Right renal cortex interstitium (tissue), 3 donors: ENCODE measurements at places on chromosomes 3 and 15. TPM values are rescaled to one million over a fixed set of nuclear protein-coding genes. Genes with fewer than 3 reads are reported as not detected.

GRCh38 chr3:42662813-42663535 is 9.5 kb downstream of the ZBTB47 start:
- no peak for DNase-seq

DNA sequence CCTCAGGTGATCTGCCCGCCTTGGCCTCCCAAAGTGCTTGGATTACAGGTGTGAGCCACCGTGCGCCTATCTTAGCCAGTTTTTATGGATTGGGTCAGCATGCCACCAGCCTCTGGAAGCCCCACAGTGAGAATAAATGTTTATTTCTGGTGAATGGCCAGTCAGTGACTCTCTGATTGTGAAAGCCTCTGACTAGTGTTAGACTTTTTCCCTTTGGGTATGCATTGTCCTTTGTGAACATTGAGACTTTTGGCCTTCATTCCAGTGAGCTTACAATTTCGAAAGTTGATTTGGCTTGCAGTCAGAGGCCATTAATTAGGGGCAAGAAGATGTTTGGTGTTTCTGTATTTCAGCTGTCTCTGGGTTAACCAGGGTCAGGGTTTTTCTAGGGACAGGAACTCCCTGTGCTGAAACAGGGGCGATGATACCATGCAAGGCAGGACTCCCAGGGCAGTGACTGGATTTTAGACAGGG is 274.5 kb upstream of the C2CD4B start:
- DNase-seq: no peak

- DNase-seq: no peak
Measured at GRCh38 chr3:87136066-87136596, 91.0 kb upstream of the CHMP2B start.

PIGZ gene
- polyA plus RNA-seq: 0.79 TPM

DPPA4 gene
- polyA plus RNA-seq: 5.2 TPM
